ENCODE measurements at places on chromosomes 7 and 10.

DNA sequence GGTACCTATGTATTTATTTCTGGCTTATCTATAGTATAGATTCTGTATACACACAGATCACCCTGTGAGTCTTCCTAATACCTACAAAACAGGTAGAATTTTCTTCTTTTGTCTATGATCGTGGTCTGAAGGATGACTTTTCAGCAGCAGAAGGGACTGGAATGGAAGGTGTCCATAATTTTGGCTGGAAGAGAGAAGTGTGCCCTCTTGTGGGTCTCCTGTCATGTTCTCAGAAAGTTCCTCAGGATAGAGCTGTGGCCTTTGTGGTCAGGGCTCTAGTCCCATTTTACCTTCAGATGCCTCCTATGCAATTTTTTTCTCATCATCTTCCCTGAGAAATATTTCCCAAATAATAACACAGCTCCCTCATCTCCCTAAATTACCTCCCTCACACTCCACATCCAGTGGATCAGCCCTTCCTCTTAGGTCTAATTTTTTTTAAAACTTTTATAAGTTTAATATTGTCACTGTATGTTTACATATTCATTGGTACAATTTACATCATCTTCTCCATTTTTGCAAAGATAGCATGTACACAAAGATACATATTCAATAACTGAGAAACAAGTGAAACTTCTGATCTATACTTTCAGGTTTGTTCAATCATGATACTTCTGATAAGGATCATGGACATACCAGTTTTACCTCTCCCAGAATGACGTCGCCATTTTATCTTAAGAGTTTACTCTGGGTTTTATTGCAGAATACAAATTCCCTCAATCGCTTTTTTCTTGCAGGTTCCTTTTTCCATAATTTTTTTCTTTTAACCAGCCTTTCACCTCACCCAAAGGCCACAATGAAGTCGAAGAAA, 112.7 kb downstream of the REEP3 start:
- no peak for DNase-seq

DNA sequence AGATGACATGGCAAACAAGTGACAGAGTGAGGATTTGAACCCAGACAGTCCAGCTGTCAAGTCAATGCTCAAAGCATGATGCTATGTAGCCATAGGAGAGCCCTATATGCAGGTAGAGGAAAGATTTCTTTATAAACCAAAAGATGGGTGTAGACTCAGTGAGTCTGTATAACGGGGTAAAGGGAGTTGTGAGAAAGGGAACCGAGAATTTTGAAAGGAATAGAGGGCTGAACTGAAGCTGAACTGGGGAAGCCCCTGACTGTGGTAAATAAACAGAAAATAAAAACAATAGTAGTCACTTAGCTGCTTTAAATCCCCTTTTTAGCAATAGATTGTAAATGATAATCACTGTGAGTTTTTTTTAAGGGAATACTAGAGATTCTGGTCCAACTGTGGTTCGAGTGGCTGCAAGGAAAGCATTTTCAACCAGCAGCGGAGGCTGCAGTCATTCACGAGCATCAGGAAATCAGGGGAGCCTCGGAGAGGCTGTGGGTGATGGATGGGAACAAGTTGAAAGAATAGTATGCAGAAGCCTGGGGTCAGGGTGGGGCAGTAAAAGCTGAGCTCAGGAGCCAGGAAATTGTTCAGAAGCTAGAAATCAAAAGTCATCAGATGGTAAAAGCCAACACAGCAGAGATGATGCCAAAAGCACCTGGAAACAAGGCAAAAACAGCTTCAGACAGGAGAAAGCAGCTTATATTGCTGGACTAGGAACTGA, 393.5 kb downstream of the GFRA1 start:
- DNase-seq, result no peak

DNA sequence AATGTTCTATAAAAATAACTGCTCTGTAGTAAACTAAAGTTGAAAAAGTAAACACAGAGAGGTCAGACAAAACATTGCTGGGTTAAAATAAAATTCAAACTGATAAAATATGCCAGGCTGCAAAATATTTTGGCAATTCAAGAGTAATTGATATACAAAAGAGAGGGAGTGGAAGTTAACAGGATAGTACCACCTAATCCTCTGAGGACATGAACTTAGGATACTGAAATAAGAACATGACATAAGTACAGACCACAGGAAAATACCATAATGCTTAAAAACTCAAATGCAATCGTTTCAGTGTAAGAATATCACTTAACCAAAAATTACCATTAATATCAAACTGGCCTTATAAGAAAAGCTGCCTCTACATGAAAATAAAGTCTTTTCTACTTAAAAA, 37.6 kb upstream of the GPR22 start:
- no peak for DNase-seq

DNA sequence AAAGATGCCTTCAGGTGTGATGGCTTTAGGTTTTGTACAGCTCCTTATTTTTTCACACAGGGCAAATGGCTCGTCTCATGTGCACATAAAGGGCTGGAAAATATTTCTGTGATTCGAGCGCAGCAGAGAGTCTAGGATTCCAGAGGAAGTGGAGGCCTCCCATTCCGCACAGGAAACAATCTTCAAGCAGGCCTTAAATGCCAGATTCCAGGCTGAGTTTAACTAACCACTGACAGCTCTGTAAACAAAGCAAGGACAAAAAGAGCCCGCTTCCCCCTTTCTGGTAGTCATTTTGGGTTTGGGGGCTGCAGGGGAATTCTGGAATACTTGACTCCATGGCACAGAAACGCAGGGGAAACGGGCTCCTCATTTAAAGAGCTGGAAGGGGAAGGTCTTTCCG, 87.2 kb downstream of the CALD1 start:
- no peak for DNase-seq

- no peak for DNase-seq
Observed at GRCh38 chr10:118314882-118315281, 27.2 kb downstream of the FAM204A start.

GRCh38 chr10:5356302-5356763, 8.4 kb upstream of the UCN3 start:
- no peak for DNase-seq

DNA sequence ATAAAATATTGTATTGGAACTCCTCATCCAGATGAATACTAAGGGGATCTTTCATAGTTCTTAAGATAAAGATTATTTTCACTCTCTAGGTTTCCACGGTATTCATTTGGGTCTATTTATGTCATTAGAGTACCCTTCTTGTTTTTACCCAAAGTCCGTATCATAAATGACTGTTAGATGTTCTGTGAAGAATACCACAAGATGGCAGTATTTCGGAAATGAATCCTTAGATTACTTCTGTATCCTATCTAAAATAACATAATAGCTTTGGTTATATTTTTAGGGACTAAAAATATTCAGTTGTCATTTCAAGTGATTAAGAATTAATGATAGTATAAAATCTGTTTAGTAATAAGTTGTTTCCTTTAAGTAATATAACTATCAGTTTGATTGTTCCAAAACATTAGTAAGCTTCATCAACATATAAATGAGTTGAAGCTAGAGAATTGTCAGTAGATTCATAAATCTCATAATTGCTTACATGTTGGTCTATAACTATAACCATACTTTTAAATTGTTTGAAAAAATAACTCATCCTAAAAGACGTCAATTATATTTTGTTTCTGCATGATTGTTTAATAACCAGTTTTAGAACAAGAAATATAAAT, 337.5 kb upstream of the KCND2 start:
- no peak for DNase-seq

Data from fibroblast of skin of left biceps (primary cell).